ENCODE measurements at places on chromosomes 2 and 18.

DNA sequence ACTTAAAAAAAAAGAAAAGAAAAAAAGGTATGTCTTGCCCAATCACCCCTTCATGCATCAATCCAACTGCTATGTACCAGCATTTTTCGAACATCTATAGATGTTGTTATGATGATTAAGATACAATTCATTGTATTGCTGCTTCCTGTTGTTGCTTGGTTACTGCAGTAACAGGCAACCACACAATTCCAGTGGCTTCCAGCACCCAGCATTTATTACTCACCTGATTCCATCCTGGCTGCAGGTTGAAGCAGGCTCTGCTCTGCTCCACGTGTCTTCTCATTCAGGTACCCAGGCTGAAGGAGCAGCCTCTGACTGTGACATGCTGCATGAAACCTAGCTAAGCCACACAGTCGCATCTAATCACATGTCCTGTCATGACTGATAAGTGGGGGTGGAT is 196.9 kb downstream of the INO80D start:
- peak; percentile 54 for ATAC-seq

- ATAC-seq = no peak
Observed at GRCh38 chr2:133489641-133490410, 78.4 kb downstream of the NCKAP5 start.

DNA sequence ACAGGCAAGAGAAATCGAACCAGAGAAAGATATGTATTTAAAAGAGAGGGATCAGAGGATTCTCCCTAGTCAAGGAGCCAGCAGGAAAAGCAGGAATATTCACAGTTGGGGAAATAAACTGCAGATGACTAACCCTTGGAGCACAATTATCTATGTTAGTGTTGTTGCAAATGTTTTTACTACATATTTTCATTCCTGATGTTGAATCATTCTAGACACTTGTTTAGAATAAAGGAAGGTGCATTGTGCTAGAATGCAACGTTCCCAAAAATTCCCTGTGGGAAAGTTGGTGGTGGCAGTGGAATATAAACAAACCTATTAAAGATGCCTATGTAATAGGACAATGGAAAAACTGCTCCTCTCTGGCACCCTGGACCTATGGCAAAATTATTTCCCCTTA is 63.3 kb downstream of the DTNA start:
- ATAC-seq = no peak

DNA sequence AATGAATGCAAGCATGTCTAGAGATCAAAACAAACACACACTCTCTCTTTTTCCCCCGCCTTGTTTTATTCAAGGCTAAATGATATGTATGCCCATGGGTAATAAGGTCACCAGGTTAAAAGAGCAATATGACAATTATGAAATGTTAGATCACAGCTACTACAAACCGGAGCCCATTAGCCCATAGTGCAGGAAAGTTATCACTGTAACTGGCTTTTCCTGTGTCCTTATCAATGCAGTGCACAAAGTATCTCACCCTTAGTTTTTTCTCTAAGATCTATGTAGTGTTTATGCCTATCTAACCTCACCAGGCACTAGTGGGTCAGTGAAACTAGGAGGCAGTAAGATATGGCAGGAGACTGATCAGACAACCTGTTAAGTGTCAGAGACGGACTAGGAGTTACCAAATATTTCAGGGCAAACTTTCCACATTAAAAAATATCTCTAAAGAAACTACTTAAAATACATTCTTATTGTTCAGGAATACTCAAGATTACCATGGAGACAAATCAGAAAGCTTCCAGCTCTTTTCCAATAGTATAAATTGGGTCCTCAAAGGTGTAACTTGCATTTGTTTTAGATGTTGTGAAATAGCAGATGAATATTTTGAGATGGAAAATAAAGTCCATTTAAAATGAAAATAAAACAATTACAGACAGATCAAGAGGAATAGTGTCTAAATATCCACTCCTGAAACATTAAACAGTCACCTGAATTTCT is 282.2 kb downstream of the EXOC6B start:
- no peak for ATAC-seq

DNA sequence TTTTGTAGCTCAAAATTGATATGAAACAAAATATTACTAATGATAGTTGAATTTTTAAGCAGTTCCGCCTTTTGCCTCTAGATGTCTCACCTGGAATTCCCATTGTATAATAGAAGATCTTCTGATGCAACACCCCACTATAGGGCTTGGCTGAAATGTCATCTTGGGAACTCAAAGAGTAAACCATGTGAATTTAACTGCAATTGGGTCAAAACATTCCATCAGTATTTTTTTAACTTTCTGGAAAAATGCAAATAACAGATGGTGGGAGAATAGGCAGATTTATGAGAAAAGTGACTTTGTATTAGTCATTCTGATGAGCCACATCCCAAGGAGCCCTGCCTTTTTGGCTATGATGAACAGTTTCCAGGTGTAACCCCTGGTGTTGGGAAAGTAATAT is 489.9 kb downstream of the NYAP2 start:
- no peak for ATAC-seq

DNA sequence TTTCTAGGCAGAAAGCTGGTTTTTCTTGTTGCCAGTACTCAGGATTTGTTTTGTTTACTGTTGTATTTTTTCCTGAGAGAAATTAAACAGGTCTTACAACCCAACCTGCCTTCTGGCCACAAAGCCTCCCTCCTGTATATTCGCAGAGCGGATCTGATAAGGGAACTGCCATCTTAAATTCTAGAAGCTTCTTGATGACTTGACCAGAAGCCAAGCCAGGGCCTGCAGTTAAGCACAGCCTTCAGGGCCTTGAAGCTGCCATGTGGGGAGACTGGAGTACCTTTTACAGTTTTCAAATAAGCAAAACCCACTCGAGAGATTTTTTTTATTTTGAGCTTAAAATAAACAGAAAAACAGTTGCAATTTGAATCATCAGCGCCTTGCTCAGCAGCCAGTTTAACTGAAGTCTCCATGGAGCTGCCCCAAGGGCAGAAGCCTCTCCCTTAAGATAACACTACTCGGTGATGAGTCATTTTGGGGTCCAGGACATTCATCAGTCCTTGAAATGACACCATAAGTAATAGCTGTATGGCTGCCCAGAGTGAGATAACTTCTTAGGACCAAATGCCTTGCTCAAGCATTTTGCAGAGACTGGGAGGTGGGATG is 51.5 kb upstream of the PHLPP1 start:
- ATAC-seq = peak; percentile 84

- no peak for ATAC-seq
Observed at GRCh38 chr2:170821531-170822289, 5.0 kb downstream of the GAD1 start.

DNA sequence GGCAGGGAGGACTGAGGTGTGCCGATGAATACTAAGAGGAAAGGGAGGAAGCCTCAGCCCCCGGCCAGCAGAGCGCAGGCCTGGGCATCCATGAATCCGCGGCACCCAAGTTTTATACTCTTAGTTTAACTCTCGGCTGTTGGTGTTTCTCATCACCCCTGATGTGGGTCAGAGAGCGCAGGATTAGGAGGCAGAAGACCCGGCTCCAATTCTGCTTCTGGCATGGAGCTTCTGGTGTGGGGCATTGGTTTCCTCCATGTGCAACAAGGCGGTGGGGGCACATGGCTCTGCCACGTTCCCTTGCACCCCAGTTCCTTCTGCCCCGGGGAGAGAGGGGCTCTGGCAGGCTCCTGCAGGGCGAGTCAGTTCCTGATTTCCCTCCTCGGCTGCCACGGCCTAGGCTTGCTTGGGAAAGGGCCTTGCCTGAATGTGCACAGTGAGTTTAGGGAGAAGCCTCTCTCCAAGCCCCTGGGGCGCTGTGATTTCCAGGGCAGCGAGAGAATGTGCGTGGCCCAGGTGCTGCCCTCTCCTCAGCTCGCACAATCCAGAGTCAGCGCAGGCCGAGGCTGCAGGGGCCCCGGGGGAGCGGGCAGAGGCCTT is 36.2 kb upstream of the DNMT3A start:
- ATAC-seq = no peak

GRCh38 chr2:216436383-216436782 is 24.1 kb downstream of the SMARCAL1 start:
- ATAC-seq = no peak

Data from motor neuron (in vitro differentiated cells).